Hematopoietic multipotent progenitor cell treated with erythropoietin and hydrocortisone succinate and interleukin-3 and kit ligand, for 4 days (in vitro differentiated cells): ENCODE measurements at places on chromosomes 5 and 9.

GRCh38 chr9:135073081-135073740 is 14.3 kb upstream of the OLFM1 start:
- no peak for DNase-seq

DNA sequence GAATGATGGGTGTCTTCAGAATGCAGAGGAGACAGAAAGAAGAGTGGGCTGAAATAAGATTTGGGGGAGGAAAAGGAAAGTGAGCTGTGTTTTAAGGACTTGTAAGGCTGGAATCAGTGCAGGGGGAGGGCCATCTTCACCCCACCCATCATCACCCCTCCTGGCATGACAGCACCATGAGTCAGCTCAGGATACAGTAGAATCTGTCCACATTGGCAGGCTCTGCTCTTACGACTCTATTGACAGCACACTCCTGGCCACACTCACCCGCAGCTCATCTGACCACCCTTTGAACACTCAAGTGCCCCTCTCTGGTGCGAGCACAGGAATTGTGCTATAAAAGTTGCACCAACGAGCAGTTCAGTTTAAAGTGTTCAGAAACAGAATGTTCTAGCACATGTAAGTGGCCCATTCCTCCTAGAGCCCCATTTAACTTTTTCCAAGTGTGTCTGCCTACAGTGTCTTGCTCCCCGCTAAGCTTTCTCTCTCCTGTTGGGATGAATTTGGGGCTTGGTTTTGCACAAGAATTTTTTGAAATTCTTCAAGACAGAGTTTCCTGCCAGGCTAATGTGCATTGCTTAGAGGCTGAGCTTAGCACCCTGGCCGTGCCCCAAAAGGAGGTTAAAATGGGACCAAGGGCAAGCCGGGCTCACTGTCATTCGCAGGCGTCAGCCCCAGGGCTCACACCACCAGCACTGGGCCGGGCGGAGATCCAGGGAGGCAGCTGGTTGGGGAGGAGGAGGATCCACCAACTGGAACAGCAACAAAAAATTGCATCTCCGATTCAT is 12.0 kb downstream of the ADRA1B start:
- DNase-seq: no peak

DNA sequence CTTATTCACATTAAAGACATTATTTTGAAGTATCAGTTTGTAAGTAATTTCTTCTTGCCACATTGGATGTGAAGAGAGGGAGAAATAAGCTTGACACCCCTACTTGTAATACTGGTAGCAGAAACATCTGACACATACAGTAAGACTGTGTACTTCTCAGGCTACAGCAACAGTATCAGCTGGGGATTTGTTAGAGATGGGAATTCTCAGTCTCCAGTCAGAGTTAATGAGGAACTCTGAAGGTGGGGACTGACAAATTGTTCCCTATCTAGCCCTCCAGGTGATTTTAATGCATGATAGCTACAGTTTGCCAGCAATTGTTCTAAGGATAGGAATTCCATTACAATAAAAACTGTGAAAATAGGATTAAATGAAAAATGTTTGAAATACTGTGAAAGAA is 524.8 kb downstream of the PRR16 start:
- no peak for DNase-seq

DNA sequence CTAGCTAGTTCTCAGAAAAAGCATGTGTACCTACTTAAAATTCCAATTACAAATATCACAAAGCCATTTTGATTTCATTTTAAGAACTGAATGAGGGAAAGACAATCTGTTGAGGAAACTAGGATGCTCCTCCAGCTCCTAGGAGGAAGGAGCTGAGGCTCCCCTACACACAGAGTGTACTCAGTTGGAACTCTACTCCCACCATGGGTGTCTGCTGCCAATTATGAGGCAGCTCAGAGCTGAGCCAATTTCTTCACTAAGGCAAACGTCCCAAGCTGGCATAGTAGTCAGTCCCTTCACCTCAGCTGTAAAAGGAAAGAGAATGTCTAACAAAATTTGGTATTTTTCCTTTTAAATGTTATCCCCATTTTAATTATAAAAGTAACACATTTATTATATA is 300.0 kb upstream of the TRPC7 start:
- DNase-seq: no peak

GRCh38 chr9:91856419-91856818 is 93.6 kb downstream of the ROR2 start:
- no peak for DNase-seq

- no peak for DNase-seq
Measured at GRCh38 chr5:14830210-14831005, 41.2 kb downstream of the ANKH start.

GRCh38 chr5:152514827-152515397 is 109.8 kb upstream of the NMUR2 start:
- DNase-seq: peak; percentile 57

DNA sequence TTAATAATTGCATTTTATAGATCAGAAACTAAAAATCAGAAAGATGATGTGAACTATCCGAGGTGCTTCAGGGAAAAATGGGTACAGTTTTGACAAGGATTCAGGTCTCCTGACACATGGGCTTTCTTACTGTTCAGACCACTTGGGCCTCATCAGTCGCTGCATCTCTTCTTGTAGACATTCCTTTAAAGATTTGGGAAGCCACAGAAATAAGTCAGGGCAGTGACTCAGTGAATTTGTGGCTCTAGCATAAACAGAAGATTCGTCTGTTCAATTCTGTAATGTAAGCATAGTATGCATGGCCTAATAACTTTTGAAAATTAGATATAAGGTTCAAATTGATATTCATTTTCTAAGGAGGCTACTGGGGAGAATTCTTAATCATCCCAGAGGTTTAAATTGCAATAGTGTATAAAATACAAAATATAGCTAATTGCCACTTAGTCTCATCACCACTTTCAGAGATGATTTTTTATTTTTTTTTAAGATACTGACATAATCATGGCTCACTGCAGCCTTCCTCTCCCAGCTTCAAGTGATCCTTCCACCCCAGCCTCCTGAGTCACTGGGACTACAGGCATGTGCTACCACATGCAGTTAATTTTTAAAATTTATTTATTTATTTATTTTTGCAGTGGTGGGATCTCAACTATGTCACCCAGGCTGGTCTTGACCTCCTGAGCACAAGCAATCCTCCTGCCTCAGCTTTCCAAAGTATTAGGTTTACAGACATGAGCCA is 48.9 kb downstream of the RASEF start:
- DNase-seq: no peak

- DNase-seq: no peak
Measured at GRCh38 chr5:129177451-129177850, 82.9 kb downstream of the ISOC1 start.

- no peak for DNase-seq
Measured at GRCh38 chr9:23764219-23764618, 61.8 kb downstream of the ELAVL2 start.

GRCh38 chr5:15338546-15338945 is 161.4 kb upstream of the FBXL7 start:
- no peak for DNase-seq

GRCh38 chr5:74201334-74202081 is 439.0 kb downstream of the ENC1 start:
- peak; percentile 25 for DNase-seq

- no peak for DNase-seq
Measured at GRCh38 chr5:125323613-125324012, 577.2 kb upstream of the ZNF608 start.

DNA sequence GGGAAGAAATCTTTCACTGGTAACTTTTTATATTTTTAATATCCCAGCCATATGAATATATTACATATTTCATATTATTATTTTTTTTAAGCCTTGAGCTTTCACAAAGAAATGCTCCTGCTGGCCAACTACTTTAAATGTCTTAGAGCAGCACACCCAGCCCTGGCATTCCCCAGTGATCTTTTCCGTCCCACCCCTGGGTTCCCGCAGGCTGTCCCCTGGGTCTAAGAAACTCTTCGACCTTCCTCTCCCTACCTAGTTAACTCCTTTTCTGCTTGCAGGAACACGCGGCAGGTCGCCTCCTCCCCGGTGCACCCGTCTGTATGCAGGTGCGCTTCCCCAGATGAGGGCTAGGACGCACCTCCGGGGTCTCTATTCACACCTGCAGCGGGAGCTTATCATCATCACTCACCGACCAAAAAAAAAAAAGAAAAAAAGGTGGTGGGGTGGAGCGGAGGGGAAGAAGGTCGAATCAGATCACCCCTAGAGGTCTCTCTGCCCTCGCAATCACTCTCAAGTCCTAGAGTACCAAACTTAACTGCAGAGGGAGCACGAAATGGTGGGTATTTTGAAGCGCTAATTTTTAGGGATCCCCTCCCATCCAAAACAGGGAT is 696 bp downstream of the ZFP62 start:
- peak; percentile 89 for DNase-seq

DNA sequence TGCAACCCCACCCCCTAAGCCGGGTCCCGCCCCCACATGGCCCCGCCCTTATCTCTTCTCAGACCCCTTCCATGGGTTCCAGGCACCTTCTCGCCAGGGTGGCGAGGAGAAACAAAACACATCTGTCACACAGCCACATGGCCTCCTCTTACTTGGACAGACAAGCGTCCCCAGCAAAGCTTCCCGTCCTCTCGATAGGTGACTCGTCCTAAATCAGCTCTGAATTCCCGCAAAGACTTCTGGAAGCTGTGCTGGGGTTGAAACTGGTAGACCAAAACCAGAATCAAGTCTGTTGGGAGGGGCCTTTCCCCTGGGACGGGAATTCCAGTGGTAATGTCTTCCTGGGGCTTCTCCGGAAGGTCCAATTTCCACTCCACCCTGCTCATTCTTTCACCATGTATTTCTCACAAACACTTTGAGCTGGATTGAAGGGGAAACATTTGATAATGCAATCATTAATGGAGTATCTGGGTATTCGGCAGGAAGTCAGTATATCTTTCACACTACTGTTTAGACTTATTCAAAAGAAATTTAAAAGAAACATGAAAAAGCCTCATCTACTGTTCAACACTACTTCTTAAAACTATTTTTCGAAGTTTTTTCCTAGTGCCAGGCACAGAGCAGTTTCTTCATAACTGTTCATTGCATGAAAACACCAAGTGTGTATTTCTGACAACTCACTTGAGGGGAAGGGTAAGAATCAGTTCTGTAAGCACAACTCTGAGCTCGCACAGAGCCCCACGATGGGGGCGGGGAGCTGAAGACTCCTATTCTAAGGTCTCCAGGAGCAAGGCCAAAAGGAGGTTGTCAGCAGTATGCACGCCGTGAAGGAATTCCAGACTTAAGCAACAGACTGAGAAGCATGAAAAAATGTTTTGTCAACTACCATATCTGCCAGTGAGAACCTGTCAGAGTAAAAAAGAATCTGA is 644 bp upstream of the CTNNAL1 start:
- peak; percentile 22 for DNase-seq

GRCh38 chr5:142630927-142631539 is 54.9 kb downstream of the FGF1 start:
- no peak for DNase-seq

- DNase-seq: no peak
Measured at GRCh38 chr5:66587771-66588170, 8.4 kb upstream of the MAST4 start.

- DNase-seq: no peak
Measured at GRCh38 chr9:3733039-3733408, 207.2 kb upstream of the RFX3 start.

GRCh38 chr9:122468735-122469134 is 9.0 kb downstream of the OR1J1 start:
- DNase-seq: no peak

DNA sequence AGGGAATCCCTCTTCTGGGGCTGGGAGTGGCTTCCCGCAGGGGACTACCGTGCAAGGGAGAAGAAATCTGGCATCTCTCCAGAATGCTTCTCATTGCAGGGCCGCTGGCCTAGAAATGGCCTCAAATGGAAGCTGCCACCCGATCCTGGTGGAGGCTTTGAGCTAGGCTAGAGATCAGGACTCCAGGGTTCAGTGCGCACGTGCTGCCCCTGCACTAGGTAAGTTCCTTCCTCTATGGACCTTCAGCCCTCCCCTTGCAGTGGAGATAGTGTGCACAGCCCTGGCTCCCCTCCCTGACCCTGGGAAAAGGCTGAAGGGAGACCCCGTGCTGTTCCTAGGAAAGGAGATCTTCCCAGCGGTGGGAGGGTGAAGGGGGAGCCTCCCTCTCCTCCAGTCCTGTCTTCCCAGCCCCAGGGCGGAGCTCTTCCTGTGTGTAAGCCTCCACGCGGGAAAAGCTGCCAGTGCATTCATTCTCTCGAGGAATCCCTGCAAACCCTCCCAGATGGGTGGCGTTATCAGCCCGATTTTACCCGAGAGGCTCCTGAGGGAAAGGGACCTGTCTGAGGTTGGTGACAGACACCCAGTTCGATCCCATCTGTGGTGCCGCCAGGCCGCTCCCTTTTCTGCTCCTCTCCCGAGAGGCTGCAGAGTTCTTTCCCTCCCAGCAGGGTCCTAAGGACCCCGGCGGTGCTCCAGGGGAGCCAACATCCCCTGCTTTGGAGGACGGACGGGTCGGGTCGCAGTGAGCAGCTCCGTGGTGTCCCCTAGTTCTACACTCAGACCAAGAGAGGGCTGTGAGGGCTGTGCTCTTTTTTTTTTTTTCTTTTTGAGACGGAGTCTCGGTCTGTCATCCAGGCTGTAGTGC is 1.4 kb upstream of the CERCAM start:
- peak; percentile 38 for DNase-seq

GRCh38 chr9:89788434-89788833 is 183.6 kb downstream of the GADD45G start:
- no peak for DNase-seq

GRCh38 chr5:74950836-74951515 is 84.8 kb upstream of the FAM169A start:
- no peak for DNase-seq

- no peak for DNase-seq
Measured at GRCh38 chr9:94979904-94980507, 253.5 kb downstream of the AOPEP start.

- peak; percentile 40 for DNase-seq
Measured at GRCh38 chr5:151677776-151678545, 8.8 kb downstream of the SPARC start.

DNA sequence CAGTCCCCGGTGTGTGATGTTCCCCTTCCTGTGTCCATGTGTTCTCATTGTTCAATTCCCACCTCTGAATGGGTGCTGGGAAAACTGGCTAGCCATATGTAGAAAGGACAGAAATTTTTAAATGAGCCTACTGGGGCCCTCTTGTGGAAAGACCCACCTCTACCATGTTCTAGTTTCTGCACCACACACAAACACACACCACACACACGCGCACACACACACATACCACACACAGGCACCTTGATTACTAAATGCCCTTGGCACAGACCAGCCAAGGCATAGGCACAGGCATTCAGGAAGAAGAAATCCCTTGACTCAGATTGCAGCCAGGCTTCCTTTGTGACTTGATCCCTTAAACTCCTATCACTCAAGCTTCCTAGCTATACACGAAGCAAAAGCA is 60.5 kb downstream of the SIL1 start:
- peak; percentile 56 for DNase-seq

- DNase-seq: no peak
Measured at GRCh38 chr5:37786416-37786815, 53.4 kb downstream of the GDNF start.

GRCh38 chr5:119078861-119079260 is 8.0 kb downstream of the DMXL1 start:
- DNase-seq: no peak

DNA sequence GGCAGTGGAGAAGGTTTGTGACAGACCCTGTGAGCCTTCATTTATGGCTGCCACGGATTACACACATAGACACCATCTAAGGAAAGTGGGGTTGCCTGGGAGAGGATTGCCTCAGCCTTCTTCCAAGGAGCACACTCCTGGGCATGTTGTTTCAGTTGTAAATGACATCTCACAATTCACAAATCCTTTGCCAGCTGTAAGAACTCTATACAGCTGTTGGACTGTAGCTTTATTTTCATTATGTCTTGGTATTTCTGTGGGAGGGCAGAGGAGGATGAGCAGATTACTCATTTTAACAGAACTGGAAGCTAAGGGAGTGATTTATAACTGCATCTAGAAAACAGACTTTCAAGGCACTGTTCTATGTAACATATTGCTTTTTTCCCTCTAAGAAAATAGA is 25.6 kb downstream of the MELK start:
- DNase-seq: no peak
